ENCODE measurements at places on chromosomes 5 and 9.

DNA sequence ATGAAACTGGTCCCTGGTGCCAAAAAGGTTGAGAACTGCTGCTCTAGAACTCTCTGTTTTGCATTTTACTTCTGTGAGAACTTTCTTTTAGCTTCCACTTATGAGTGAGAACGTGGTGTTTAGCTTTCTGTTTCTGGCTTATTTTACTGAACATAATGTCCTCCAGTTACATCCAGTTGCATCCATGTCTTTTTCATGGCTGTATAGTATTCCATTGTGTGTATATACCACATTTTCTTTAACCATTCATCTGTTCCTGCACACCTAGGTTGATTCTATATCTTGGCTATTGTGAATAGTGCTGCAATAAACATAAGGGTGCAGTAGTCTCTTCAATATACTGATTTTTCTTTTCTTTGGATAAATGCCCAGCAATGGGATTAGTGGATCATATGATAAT, 165.7 kb downstream of the NPR3 start:
- DNase-seq, result no peak

- no peak for DNase-seq
These were observed 322.8 kb upstream of the RFX3 start for GRCh38 chr9:3848445-3849114.

DNA sequence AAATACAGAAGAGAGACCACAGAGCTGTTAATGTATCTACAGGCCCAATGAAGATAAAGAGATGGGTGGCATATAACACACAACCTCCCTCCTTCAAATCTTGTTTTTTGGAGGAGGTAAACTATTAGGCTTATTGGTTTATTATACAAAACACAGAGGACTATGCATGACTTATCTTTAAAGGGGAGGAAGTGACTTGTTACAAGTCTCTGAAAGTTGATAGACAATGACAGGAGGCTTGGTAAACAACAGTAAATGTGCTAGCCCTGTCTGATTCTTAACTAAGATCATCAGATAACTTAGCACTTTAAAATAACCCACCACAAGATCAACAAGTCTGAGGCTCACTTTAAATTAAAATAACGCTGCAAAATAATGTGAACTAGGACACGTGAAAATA, 219.0 kb downstream of the MLLT3 start:
- no peak for DNase-seq

- no peak for DNase-seq
These were observed 138.9 kb upstream of the CDKN2B start for GRCh38 chr9:22147813-22148527.

GRCh38 chr5:77725616-77726015, 50.5 kb downstream of the TBCA start:
- DNase-seq, result no peak
